ENCODE measurements at places on chromosomes 3 and 15.
A peak's percentile ranks its signal among the peaks of the same experiment; 100 is the strongest.

GRCh38 chr3:56811546-56812202, 9.9 kb upstream of the ARHGEF3 start:
- no peak for DNase-seq

GRCh38 chr3:156433910-156434309, 121.0 kb downstream of the SSR3 start:
- DNase-seq = no peak

DNA sequence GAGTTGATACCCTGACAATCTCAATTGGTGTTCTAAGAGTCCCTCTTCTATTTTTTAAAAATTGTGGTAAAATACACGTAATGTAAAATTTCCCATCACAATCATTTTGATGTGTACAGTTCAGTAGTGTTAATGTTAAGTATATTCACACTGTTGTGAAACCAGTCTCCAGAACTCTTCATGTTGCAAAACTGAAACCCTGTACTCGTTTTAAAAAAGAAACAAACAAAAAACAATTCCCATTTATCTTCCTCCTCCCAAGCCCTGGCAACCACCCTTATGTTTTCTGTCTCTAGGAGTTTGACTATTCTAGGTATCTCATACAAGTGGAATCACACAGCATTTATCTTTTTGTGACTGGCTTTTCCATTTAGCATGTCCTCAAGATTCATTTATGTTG, 28.7 kb upstream of the ALPK3 start:
- no peak for DNase-seq

- no peak for DNase-seq
Observed at GRCh38 chr15:65451989-65452388, 29.2 kb upstream of the IGDCC4 start.

DNA sequence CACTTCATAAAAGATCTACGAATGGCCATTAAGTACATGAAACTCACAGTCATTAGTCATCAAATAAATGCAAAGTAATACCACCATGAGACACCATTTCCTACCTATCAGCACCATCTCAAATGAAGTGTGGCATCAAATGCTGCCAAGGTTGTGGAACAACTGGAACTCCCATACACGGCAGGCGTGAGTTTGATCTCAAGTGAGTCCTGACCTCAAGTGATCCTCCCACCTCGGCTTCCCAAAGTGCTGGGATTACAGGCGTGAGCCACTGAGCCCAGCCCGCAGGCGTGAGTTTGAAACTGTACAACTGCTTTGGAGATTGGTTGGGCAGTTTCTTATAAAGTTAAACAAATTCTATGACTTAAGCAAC, 28.8 kb upstream of the HDAC11 start:
- DNase-seq = peak; percentile 5

GRCh38 chr15:58434334-58434875, 2.6 kb downstream of the LIPC start:
- DNase-seq = no peak

GRCh38 chr3:182597621-182598041, 195.7 kb upstream of the ATP11B start:
- no peak for DNase-seq

GRCh38 chr3:2771193-2771592, 339.0 kb downstream of the IL5RA start:
- no peak for DNase-seq

GRCh38 chr15:87871731-87872320, 384.7 kb downstream of the NTRK3 start:
- DNase-seq = no peak

DNA sequence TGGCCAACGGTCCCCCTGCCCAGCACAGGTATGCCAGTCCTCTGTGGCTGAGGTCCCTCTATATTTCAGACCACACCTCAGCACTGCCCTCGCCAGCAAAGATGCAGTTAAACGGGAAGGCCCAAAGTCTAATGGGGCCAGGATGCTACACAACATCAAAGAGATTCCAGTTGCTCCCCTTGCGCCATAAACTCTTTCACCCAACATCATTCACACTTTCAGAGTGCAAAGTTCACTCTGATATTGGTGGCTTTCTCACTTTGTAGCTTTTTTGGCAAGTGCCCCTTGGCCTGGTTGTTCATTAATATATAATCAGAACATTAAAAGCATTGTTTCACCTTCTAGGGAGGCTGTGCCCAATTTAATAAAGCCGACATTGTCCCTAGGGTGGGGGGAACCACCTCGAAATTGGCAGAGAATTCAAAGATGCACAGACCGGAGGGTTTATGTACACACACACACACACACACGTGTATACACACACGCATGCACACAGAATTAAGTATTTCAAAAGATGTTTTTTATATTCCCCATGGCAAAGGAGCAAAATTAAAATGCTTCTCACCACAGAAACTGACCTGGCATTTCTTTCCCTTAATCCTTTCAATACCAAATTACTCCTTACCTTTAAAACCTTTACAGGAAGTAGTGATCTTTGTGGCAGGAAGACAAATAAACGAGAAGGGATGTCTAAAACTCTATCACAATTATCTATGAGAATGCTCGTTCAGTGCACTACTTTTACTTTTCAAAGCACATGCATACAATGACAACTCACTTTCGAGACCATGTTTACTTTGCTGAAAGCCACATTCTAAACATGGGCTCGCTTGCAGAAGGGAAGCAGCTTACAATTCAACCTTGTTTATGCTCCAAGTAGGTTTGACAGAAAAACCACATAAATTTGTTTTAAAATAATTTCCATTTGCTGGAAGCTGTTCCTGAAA, 19.5 kb downstream of the LRIG1 start:
- no peak for DNase-seq

- no peak for DNase-seq
Observed at GRCh38 chr15:78206326-78207109, 27.8 kb downstream of the ACSBG1 start.

DNA sequence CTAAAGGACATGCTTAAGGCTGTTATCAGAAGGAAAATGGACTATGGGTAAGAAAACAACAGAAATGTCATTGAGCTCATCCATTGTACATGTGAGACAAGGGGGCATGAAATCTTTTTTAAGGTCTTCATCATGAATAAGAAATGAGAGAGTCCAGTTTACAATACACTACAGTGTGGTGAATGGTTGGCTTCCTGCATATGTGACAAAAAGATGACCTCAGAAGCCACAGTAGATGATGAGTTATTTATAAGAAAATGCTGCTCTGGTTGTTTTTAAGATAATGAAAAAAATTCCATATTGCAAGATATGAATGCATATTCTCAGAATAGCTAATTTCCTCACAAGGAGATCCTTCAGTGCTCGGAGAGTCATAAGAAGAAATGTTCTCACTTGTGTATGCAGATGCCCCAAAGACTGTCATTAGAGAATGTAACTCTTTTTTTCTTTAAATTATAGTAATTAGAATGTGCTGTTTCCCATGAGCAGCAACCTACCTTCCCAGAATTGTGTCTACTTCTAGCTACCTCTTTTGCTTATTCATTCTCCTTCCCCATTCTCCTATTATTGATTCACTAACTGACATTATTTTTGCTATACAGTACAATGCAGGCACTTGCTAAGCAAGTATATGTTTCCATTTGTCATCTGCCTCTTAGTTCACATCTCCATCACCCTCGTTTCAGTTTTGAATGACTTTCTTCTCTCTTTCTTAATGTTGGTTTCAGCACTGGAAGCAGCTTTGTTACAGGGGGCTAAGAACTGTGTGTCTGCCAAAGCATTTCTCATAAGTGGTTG, 152.0 kb upstream of the PEX5L start:
- no peak for DNase-seq

All from stimulated activated CD4-positive, alpha-beta T cell treated with anti-CD3 and anti-CD28 coated beads, Interleukin-12 subunit alpha, Interleukin-12 subunit beta, amount 100 ng/mL, for 24 hours (primary cell).